ENCODE measurements at places on chromosomes 6 and 20.

GRCh38 chr6:38322138-38322537 is 317.6 kb downstream of the BTBD9 start:
- DNase-seq, result no peak

- DNase-seq, result no peak
Measured at GRCh38 chr6:14453712-14454472, 336.3 kb downstream of the CD83 start.

DNA sequence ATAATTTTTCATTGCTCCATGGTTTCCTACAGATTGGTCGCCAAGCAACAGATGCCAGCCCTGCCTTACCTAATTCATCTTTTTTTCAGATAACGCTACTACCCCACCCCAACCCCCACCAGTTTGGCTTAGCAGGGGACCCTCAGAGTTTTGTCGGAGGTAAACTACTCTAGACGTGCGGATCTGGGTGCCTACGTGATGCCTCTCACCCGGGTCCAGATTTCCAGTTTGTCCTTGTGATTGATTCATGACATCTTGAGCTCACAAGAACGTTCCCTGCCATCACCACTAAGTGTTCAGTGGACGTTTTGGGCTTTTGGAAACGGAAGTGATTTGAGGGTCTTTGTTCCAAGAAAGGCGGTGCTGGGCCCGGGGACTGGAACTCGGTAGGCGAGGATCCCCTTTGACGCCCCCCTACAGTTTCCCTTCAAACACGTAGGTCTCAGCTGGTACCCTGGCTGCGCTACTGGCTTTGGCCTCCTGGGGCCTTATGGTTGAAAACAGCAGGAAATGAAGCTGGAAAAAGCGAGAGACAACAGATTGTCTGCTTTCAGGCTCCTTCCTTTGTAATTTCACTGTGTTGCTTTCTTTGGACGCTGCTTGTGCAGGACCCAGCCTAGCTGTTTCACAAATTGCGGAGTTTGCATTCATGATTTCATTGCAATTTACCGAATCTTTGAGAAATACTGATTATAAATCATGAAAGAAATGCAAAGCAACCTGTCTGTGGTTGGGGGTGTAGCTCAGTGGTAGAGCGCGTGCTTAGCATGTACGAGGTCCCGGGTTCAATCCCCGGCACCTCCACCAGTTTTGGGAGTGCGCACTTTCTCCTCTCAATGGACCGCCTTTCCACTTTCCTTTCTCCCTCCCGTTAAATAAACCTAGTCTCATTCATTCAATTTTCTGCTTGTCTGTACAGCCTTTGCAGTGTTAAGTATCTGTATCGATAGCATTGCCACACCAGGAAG is 81.0 kb downstream of the GPX5 start:
- peak; percentile 5 for DNase-seq

DNA sequence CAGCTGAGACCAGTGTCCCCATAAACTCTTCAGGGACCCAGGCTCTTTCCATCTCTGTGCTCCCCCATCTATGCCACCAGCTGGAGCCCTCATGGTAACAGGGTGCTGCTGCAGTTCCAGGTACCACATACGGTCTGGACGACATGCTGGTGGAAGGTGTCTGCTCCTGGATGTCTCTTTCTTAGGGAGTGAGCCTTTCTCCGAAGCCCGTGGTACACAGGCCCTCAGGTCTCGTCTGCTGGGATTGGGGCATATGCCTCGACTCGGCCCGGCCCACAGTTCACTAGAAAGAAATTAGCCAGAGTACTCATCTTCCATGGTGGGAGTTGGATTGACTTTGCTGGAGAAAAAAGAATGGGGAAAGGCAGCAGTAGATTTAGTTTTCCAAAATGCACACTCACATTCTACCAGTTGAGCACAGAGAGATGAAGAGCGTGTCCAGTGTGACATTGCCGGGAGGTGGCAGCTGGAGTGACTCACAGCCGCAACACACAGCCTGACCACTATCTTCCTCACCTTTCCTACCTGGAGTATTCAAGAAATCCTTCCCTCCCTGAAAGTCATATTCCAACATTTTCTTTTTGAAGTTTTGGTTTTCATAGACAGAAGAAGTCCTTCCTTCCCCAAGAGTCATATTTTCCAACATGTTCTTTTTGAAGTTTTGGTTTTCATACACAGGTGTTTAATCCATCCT is 18.6 kb upstream of the SPO11 start:
- DNase-seq, result no peak

DNA sequence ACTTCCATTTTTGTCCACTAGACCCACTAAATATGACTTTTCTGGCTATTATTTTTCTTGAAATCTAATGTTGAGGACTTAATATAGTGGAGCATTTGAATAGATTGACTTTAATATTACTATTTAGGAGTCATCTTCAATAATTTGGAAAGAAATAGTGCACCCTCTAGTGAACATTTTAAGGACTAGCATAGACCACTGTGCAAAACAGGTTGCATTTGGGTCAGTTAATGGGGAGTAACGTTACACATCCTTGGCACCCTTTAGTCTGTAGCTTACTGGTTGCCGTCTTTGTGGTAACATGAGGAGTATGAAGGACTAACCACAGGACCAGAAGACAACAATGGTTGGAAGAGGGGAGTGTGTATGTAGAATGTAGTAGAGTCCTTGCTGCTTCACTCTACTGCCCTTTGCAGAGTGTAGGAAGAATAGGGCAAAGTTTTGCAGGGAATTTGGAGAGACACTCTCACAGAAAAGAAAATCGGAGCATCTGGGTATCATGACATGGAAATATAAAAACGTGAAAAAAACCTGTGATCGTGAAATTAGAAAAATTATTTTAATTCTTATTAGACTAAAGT is 25.2 kb downstream of the RFPL4B start:
- DNase-seq, result no peak

DNA sequence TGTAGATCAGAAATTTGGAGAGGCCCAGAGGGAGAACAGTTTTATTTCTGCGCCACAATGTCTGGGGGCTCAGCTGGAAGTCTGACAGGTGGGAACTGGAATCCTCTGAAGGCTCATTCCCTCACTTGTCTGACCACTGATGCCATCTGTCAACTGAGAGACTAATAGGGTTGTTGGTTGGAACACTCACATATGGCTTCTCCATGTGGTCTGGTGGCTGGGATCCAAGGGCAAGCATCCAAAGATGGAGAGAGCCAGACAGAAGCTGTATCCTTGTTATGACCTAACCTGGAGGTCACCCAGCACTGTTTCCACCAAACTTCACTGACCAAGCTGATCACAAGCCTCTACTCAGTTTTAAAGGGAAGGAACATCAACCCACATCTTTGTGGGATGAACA is 117.9 kb upstream of the AKAP12 start:
- DNase-seq, result no peak

GRCh38 chr20:15475483-15475882 is 1097.8 kb downstream of the KIF16B start:
- no peak for DNase-seq

- DNase-seq, result no peak
Measured at GRCh38 chr20:60104993-60105803, 147.0 kb downstream of the CDH26 start.

GRCh38 chr20:4459081-4459480 is 262.6 kb upstream of the PRND start:
- DNase-seq, result no peak

GRCh38 chr6:10481101-10481500 is 40.0 kb upstream of the GCNT2 start:
- DNase-seq, result no peak

- no peak for DNase-seq
Measured at GRCh38 chr20:37714978-37715672, 21.3 kb downstream of the CTNNBL1 start.

GRCh38 chr6:89834884-89835792 is 5.5 kb downstream of the CASP8AP2 start:
- no peak for DNase-seq

- DNase-seq, result no peak
Measured at GRCh38 chr6:111832833-111833418, 40.3 kb downstream of the FYN start.
